ENCODE measurements at places on chromosomes 11 and 22.
A peak's percentile ranks its signal among the peaks of the same experiment; 100 is the strongest.

DNA sequence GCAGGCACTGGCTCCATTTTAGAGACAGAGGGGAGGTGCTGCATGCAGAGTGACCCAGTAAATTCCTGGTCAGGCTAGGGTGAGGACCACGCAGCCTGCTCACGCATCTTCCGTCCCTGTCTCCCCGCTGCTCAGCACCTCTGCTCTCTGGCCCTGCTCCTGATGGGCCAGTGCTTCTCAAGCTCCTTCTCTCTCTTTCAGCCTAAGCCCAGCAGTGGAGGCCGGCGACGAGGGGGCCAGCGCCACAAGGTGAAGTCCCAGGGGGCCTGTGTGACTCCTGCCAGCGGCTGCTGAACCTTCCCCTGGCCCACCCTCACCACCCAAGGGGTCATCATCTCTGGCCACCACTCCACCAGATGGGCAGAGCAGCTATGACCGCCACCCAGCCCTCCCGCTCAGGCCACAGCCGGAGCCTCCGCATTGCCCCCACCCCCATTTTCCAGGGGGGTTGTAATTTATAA lies 24.7 kb downstream of the GTPBP1 start:
- no peak for DNase-seq

- DNase-seq: no peak
These were observed 28.7 kb upstream of the YWHAH start for GRCh38 chr22:31915586-31915985.

DNA sequence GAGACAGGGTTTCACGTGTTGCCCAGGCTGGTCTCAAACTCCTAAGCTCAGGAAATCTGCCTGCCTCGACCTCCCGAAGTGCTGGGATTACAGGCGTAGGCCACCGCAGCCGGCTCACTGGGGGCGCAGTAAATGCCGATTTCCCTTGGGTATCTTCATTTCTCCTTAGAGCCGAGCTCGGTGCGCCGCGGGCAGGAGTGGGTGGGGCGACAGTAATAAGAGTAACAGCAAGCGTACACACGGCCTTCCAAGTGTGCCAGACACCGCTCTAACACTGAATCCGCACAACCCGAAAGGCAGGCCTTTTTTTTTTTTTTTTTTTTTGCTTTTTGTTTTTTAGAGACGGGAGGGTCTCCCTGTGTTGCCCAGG lies 500 bp upstream of the ADSL start:
- no peak for DNase-seq

- DNase-seq: no peak
These were observed 73.1 kb upstream of the CTSC start for GRCh38 chr11:88410656-88411055.

DNA sequence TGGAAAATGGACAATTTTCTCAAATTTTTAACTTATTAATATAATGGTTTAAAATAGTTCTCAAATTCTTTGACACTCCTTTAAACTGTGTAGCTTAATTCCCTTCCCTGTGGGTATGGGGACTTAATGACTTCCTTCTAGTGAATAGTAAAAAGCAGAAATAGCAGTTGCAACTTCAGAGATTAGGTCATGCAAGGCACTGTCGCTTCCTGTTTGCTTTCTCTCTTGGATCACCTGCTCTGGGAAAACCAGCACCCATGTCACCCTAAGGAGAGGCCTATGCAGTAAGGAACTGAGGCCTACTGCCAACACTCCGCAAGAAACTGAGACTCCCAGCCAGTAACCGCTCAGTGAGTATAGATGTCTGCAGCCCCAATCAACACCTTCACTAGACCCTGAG lies 5.5 kb upstream of the PANX3 start:
- DNase-seq: no peak

DNA sequence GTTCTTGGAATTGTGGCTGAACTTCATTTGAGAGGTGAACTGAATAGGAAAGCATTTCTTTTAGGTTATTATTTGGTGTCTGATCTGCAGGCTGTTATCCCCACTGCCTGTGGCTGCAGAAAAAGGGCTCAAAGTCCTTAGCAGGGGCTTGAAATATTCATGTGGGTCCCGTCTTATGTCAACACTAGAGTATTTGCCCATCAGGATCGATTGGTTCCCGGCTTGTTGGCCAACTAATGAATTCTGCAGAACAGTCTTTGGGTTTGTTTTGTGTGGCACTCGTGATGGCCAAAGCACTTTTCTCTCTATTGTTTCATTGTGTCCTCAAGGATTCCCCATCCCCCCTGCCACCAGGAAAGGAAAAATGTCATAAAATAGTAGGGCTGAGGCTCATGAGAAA lies 211.9 kb downstream of the MYO18B start:
- peak; percentile 19 for DNase-seq
